HuH-7.5 (cell line): ENCODE measurements at places on chromosomes 6 and 20.

GRCh38 chr6:11232770-11233626 lies 530 bp upstream of the NEDD9 start:
- peak; percentile 35 for DNase-seq

GRCh38 chr6:45718131-45718530 lies 297.5 kb downstream of the CLIC5 start:
- DNase-seq: no peak

GRCh38 chr6:7424967-7425807 lies 35.6 kb downstream of the RIOK1 start:
- DNase-seq: peak; percentile 54

GRCh38 chr20:62691487-62691886 lies 17.1 kb upstream of the NTSR1 start:
- no peak for DNase-seq

DNA sequence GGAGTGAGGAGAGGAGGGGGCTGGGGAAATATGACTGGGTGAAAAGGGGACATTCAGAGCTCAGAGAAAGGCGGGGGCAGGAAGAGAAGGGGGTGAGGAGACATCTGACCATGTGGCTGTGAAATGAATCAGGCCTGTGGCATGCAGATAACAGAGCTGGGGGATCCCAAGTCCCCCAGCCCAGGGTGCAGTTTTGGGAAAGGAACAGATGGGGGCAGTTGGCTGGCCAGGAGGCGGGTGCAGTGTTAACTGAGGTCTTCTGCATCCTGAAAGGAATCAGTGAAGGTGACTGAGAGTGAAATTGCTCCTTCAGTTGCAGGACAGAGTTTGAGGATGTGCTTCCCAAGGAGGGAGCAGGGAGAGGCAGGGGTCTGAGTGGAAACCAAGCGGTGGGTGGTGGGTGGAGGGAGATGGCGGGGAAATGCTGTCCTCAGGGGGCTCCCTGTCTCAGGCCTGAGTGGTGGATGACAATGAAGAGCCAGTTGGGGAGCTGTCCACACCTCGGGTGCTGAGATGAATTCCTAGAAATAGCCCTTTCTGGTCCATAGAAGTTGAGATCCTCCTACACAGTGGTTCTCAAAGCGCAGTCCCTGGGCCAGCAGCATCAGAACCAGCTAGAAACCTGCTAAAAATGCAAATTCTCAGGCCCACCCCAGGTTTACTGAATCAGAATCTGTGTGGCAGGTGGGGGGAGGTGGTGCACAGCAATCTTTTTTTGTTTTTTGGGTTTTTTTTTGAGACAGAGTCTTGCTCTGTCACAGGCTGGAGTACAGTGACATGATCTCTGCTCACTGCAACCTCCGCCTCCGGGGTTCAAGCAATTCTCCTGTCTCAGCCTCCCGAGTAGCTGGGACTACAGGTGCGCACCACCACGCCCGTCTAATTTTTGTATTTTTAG lies 26.0 kb upstream of the CCDC167 start:
- no peak for DNase-seq

DNA sequence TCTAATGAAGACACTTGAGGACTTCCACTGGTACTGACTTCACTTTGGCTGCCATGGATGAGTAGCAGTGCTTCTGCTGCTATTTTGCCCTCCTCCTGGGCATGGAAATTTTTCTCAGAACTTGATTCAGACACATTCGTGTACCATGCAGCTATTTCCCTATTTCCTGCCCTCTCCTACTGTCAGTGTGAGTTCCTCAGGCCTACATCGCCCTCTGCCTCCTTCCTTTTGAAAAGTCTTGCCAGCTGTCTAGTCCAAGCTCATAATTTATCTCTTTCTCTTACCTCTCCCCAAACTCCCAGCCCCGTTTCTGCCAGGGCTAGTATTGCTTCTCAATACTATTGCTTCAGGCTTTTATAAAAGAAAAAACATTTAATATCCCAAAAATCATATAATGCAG lies 470.2 kb downstream of the ADGRB3 start:
- no peak for DNase-seq

GRCh38 chr6:52108128-52108527 lies 20.7 kb upstream of the PKHD1 start:
- DNase-seq: no peak

DNA sequence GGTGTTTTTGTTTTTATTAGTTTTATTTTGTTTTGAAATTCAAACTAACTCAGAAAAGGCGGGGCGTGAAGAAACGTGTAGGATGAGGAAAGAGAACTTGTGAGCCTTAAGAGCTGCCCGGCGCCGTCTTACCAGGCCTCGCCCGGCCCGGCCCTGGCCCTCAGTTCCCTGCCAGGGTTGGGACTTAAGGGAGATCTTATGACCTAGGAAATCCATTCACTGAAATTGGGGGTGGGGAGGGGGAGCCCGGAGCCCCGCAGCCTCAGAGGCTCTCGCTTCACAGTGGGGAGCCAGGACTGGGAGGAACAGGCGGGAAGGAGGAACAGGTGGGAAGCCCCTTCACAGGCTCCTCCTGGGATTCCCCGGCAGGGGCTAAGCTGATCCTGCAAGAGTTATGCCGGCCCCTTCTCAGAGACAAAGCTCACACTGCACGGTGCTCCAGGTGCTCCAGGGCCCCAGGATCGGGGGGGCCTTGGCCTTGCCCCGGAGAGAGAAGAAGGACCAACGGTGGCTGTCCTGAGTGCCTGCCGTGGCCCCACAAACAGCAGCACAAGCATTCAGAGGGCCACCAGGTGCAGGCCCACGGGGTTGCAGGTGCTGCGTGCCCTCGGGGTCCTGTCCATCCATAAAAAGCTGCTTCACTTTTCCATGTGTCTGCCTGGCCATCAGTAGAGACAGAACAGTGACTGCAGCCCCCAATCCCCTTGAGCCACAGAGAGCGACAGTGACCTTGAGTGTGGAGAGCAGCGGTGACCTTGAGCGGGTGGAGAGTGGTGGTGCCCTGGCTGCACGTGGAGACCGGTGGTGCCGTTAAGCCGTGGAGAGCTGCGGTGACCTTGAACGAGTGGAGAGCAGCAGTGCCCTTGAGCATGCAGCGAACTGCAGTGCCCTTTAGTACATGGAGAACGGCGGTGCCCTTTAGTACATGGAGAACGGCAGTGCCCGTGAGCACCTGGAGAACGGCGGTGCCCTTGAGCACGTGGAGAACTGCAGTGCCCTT lies 152.7 kb downstream of the DLL1 start:
- DNase-seq: no peak

DNA sequence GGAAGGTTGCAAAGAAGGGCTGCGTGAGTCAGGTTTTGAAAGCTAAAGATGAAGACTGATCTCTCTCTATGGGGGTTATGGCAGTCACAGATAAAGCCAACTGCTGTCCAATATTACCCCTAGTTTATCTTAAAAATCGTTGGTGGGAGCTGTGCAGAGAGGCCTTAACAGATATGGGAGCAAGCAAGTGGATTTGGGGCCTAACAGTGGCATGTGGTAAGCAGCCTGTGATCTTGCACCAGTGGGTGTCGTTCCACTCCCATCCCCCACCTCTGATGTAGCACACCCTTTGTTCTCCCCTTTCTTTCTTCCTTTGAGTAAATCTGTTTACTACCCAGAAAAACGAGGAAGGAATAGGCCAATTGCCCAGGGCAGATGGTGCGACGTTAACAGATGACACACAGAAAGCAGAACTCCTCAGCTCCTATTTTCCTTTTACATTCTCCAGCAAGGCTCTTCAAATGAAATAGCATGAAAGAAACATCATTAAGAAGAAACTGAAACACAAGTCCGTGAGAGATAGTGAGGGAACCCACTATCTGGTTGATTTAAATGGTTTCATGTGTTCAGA lies 274.1 kb upstream of the CITED2 start:
- no peak for DNase-seq

- DNase-seq: no peak
Observed at GRCh38 chr20:53664121-53664520, 70.5 kb upstream of the ZNF217 start.

GRCh38 chr6:144564202-144564601 lies 279.1 kb downstream of the UTRN start:
- DNase-seq: no peak

DNA sequence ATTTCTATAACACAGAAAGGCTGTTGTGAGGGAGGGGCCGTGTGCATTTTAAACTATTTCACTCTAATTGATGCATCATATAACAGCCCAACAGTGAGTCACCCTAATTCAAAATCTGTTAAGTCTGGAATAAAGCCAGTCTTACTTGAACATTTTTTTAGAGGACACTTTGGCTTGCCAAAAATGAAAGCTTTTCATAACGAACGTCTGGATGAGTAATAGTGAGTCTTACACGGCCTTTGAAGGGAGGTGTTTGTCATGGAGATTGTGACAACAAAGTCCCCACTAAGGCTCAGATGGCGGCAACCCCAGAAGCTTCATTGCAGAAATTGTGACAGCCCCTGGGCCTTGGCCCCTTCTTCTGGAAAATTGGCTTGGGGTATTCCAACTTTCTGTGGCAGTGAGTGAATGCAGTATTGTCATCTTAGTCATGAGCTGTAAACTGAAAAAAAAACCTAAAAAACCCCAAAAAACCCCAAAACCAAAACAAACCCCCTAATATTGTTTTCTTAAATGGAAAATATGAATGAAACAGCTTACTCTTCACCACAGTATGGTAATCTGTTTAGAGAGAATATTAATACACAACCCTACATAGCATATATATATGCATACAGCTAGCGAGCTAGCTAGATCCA lies 92.6 kb upstream of the CLDN20 start:
- DNase-seq: no peak

DNA sequence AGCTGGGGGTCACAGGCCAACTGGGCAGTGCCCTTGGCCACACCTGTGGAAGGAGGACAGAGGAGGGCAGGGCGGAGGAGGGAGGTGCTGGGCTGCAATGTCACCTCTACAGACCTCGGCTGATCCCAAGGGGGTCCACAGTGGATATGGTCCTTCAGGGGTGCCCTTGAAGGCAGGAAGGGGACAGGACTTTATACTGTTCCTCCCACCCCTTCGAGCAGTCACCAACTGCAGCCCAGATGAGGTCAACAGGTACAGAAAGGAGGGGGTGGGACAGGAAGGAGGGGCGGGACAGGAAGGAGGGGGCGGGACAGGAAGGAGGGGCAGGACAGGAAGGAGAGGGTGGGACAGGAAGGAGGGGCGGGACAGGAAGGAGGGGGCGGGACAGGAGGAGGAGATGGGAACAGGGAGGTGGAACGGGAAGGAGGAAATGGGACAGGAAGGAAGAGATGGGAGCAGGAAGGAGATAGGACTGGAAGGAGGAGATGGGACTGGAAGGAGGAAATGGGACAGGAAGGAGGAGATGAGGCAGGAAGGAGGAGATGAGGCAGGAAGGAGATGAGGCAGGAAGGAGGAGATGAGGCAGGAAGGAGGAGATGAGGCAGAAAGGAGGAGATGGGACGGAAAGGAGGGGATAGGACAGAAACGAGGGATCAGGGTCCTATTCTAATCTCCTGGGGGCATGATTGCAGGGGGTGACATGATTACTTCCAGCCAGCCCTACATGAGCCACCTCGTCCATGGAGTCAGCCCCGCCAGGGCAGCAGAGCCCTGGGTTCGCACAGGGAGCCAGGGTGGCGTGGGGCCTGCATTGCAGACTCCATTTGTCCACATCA lies 19.4 kb upstream of the MRGBP start:
- DNase-seq: no peak

GRCh38 chr6:112986321-112986720 lies 639.2 kb downstream of the RFPL4B start:
- no peak for DNase-seq

- peak; percentile 46 for DNase-seq
Observed at GRCh38 chr6:22828179-22829062, 259.1 kb downstream of the HDGFL1 start.

DNA sequence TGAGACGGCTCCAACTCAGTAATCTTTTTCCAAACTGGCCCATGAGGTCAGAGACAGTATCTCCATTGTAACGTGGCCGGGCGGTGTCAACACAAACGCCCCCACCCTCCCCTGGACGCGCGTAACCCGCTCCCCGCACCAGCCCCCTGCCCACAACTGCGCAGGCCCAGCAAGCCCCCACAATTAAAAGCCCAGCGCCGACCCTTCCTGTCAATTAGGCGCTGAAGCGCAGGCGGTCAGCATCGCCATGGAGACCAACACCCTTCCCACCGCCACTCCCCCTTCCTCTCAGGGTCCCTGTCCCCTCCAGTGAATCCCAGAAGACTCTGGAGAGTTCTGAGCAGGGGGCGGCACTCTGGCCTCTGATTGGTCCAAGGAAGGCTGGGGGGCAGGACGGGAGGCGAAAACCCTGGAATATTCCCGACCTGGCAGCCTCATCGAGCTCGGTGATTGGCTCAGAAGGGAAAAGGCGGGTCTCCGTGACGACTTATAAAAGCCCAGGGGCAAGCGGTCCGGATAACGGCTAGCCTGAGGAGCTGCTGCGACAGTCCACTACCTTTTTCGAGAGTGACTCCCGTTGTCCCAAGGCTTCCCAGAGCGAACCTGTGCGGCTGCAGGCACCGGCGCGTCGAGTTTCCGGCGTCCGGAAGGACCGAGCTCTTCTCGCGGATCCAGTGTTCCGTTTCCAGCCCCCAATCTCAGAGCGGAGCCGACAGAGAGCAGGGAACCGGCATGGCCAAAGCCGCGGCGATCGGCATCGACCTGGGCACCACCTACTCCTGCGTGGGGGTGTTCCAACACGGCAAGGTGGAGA lies at the start of the genes HSPA1A and HSPA1L:
HSPA1A (plus strand) TSS at position 519 of the 814 bp plus-strand sequence; CDS start at position 733, 214 bp downstream.
HSPA1L (minus strand) TSS at position 259 of the 814 bp plus-strand sequence. CDS start 3,311 bp downstream, outside the sequence.
- DNase-seq: peak; percentile 95

- no peak for DNase-seq
Observed at GRCh38 chr6:30761791-30762429, 17.6 kb upstream of the IER3 start.

DNA sequence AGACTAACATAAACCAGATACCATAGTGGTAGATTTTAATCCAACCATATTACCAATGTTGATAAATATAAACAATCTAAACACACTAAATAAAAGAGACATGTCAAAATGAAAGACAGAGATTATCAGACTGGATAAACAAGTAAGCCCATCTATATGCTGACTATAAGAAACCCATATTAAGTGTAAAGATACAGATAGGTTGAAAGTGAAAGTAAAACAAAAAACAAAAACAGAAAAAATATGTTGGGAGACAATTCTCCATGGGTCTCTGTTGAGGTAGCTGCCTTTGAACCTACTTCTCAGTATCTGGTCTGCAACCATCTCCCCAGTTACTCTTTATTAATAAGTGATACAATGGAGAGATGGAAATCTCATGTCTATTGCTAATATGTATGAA lies 21.2 kb downstream of the REV3L start:
- no peak for DNase-seq

GRCh38 chr20:62997417-62998035 lies 9.2 kb downstream of the BHLHE23 start:
- no peak for DNase-seq

GRCh38 chr6:160398674-160399271 lies 50.6 kb downstream of the SLC22A3 start:
- DNase-seq: no peak

GRCh38 chr20:53911301-53911700 lies 159.1 kb downstream of the BCAS1 start:
- no peak for DNase-seq

- no peak for DNase-seq
Observed at GRCh38 chr20:6735942-6736845, 31.3 kb upstream of the BMP2 start.

GRCh38 chr6:14927398-14927797 lies 318.5 kb upstream of the JARID2 start:
- DNase-seq: no peak

- DNase-seq: no peak
Observed at GRCh38 chr6:160979061-160979708, 12.4 kb upstream of the MAP3K4 start.

GRCh38 chr6:36266913-36267644 lies 2.8 kb upstream of the PNPLA1 start:
- no peak for DNase-seq

- no peak for DNase-seq
Observed at GRCh38 chr6:111612379-111612778, 6.7 kb upstream of the TRAF3IP2 start.

GRCh38 chr6:161826512-161826911 lies 552.7 kb upstream of the AGPAT4 start:
- no peak for DNase-seq

- no peak for DNase-seq
Observed at GRCh38 chr20:45919542-45920399, 7.8 kb upstream of the PLTP start.
